GM19239 (cell line): ENCODE measurements at places on chromosomes 11 and 22.

DNA sequence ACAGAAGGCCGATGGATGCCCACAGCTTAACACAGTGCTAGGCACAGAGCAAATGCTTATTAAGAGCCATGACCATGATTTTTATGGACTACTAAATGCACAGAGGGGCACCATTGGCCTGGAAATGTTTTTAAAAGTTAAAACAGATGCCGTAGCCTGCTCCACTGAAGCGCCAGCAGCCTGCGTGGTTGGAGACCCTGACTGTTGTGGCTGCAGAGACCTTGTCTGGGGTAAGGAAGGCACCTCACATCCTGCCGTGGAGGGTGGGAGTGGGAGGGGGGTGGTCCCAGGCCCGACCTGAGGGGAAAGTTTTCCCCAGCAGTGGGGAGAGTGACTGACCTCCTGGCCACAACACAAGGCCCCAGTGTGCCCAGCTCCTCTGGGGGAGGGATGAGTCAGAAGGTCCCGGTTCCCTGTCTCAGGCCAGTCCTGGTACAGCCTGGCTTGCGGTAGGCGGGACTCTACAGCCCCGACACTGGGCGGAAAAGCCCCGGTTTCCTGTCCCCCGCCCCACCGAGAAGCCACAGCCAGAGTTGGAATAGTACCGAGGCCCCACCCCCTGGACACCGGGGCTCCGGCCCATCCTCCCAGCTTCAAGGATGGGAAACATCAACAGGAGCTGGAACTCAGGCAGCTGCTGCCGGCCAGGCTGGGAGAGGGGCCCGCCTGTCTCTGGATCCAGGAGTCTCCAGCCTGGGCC, 7.0 kb downstream of the CHST1 start:
- DNase-seq: no peak

DNA sequence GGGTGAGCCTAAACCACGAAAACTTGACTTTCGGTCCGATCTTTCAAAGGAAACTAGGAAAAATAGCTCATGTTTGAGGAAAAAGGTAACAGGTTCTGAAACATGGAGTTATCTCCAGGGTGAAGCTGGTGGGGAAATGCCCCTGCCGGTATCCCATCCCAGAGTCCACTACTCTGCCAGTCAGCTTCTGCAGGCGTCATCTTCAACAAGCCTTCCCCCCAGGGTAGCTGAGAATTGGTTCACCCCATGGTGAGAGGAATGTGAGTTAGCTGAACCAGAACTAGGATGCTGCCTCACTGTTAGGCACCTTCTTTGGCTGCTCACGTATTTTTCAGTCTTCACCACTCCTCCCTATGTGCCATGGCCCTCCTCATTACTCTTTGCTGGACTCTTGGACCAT, 1.1 kb downstream of the GVQW3 start:
- DNase-seq: no peak

DNA sequence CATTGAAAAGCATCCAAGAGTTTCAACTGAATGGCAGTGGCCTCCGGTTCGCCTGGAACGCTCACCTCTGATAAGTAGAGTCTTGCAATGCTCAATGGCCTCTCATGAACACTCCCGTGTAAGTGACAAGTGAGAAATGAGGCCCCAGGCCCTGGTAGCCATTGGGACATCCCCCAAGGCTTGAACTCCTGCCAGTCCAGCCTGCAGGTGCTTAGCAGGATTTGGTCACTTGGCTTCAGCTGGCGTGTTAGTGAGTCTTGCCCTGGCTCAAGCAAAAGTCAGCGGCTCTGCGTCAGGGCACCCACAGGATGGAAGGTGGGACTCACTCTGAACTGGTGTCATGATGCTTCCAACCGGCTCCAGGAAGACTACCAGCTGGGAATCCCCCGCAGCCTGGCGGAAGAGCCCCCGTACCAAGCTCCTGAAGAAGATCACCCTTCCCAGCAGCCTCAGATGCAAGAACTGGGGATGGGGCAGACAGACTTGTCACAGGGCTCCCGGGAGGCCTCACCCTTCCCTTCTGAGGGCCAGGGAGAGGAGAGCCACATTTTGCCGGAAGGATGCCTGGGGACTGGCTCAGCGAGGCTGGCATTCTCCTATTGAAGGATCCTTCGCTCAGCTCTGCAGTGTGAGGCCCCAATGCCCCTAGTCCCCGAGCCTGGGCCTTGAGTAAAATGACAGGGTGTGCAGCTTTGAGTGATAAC, 19.3 kb downstream of the MB start:
- no peak for DNase-seq

- no peak for DNase-seq
Observed at GRCh38 chr11:61971248-61972111, 4.0 kb upstream of the FTH1 start.
